ENCODE measurements at places on chromosomes 1 and 21.
A peak's percentile ranks its signal among the peaks of the same experiment; 100 is the strongest.

GRCh38 chr1:178492341-178492740 is 4.4 kb downstream of the CLEC20A start:
- no peak for ATAC-seq

DNA sequence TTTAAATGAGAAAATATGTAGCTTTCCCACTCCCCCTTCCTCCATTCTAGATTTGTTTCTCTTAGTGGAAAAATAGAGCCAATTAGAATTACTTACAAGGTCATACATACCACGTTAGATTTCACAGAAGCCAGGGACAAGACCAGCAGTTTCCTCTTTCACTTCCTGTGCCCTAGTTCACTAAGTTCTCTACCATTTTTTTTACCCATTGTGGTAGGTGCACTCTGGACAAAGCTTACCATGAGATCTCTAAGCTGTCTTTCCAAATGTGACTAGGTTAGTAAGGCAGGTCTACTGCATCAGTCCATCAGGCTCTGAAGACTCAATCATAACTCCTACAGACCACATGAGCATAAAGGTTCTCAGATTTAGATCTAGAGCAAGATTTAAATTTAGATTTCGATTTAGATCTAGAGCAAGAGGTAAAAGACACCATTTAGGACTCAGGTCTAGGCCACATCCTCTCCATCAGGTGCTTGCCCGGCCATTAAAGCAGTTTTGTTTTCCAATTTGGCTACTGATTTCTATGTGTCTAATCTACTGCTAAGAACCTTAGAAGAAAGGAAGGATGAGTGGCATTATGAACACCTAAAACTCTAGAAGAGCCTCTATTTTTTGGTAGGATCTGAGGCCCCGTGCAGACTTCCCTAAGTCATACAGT is 235.3 kb downstream of the FAF1 start:
- ATAC-seq: peak; percentile 87

DNA sequence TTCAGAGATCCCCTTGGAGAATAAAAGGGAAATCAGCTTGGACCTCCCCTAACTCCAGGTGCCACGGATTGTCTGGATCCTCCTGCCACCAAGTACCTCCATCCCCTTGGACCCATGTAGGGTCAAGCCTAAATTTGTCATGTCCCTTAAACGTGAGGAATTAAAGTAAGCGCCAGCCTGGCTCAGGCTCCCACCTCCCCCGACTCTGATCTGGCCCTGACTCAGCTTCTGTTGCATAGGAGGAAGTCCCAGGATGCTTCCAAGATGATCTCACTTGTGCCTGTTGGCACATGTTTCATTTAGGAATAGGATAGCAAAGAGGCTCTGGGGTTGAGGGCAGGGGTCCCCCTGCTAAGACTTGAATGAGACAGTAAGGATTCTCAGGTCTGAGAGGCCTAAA is 231.9 kb upstream of the JUN start:
- no peak for ATAC-seq

DNA sequence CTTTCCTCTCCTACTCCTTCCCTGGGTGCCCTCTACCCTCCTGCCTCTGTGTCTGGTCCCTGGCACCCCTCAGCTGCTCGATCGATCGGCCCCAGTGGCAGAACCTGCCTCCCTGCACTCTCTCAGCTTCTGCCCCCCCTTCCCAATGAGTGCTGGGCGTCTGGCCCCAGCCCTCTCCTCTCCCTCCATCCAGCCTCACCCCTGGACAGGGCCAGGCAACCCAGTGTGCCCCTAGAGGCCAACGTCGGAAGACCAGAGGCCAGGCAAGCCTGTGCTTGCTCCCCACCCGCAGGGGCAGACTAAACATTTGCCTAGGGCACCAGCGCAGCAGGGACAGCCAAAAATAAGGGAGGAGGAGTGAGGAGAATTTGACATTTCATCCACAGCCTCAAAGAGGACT is 43.5 kb downstream of the LGR6 start:
- peak; percentile 61 for ATAC-seq

DNA sequence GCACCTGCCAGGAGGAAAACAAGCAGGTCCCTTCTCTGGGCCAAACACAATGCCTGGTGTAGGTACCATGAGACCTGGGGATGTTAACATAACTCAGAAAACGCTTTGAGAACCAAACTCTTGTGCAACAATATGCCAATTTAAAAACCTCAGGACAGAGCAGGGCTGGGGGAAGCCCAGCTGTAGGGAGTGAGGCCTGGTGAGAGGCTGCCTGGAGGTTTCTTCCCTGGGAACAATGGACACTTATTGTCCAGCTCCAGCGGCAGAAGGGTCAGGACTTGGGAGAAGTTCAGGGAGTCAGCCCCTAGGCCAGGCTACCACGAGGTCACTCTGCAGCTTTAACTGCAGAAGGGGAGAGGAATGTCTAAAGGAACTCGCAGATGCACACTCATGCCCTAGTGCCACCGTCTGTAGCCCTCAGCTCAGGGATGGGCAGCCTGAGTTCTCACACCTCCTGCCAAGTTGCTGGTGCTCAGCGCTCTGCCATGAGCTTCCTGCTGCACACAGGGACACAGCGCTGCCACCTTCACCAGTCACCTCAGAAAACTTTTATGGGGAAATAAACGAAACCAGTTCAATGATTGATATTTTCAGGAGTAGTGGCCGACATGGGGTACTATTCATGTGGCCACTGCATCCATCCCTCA is 8.5 kb downstream of the GPR157 start:
- ATAC-seq: no peak

All from stimulated activated memory B cell treated with anti-CD40 and anti-IgM and Interleukin-4, amounts not matched to agents 10 μg/mL and 1 μg/mL and 100 μg/mL, for 72 hours (primary cell).